ENCODE measurements at places on chromosomes 1 and 21.
A peak's percentile ranks its signal among the peaks of the same experiment; 100 is the strongest.

DNA sequence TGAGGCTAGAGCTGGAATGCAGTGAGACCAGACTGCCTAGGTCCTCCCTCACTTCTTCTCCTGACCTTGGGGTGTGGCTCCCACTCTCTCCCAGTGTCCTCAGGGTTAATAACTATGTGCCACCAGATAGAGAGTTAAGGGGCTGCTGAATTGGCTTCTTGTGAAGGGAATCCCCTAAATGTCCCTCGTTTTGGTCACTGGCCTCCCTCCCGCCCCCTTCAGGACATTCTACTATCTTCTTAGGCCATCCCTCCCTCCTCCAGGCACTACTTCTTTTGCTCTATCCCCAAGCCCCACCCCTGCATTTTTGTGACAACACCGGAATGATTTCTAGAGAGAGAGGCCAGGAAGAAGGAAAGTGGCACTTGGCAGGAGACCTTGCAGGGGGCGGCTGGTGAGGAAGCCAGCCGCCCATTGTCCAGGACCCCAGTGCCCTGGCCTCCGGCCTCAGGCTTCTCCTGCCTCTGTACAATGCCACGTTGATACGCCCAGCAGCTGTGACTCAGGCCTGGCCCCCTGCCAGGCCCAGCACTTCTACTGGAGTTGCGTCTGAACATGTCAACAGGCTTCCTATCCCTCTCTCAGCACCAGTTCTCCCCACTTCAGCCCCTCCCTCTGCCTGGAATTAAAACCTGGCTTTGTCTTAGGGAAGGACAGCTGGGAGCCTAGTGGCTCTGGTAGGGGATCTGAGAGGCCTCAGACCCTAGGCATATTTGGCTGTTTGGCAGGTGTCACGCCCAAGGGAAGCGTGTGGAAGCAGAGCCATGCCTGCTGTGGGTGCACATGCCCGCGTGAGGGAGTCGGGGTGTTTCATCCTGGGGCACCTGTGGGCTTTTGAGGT is 9.1 kb downstream of the LMNA start:
- no peak for DNase-seq

DNA sequence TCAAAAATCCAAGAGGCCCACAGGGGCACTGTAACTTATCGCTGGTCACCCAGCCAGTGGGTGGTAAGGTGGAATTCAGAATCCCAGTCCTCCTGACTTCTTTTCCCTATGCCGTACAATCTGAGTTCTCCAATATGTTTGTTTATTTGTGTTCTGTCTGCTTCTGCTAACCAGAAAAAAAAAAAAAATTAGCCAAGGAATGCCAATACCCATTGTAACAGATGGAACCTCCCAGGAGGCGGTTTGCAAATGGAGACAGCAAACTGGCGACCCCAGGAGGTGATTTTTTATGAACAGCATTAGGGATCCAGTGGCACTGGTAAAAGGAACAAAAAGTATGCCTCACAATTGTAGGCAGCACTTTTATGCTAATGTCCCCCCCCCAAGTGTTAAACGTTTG is 189.0 kb upstream of the FGGY start:
- DNase-seq = no peak

GRCh38 chr1:61277121-61277690 is 194.8 kb downstream of the NFIA start:
- no peak for DNase-seq

DNA sequence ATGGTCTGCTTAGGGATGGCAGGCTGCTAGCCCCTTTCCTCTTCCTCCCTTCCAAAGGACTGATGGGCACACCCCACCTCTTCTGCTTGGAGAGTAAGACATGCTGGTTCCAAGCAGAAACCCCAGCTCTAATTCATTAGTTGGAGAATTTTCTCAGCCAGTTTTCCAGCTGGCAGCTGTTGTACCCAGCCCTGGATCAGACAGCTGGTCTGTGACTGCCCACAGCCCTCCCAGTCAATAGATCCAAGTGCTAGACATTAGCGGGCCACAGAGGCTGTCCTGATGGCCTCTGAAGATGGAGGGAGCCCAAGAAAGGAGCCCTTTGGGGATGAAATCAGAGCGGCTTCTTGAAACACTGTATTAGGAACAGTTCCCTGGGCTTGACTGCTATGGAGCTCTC is 35.8 kb downstream of the ACOT11 start:
- no peak for DNase-seq

DNA sequence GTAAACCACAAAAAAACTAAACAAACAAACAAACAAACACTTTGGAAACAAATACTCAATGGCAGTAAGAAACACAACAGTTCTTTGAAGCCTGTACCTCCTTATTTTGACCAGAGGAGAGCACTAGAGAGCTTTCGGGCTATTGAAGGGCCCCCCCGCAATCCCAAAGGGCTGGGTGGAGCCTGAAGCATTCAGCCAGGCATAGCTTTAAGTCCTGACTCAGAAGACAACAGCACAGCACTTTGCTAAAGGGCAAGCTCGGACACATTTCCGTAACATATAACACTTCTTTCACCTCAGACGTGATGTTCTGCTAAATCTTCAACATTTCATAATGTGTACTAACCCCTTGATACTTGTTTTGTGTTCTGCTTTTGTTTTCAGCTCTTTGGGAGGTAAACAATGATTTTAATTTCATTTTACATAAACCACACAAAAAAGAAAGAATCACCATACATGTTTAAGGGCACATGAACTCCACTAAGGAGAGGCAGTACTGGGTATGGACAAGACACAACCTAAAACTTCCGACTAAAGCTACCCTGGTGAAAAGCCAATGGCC is 9.7 kb upstream of the SHCBP1L start:
- DNase-seq = peak; percentile 17

GRCh38 chr21:35046880-35047229 is 2.2 kb downstream of the RUNX1 start:
- no peak for DNase-seq

DNA sequence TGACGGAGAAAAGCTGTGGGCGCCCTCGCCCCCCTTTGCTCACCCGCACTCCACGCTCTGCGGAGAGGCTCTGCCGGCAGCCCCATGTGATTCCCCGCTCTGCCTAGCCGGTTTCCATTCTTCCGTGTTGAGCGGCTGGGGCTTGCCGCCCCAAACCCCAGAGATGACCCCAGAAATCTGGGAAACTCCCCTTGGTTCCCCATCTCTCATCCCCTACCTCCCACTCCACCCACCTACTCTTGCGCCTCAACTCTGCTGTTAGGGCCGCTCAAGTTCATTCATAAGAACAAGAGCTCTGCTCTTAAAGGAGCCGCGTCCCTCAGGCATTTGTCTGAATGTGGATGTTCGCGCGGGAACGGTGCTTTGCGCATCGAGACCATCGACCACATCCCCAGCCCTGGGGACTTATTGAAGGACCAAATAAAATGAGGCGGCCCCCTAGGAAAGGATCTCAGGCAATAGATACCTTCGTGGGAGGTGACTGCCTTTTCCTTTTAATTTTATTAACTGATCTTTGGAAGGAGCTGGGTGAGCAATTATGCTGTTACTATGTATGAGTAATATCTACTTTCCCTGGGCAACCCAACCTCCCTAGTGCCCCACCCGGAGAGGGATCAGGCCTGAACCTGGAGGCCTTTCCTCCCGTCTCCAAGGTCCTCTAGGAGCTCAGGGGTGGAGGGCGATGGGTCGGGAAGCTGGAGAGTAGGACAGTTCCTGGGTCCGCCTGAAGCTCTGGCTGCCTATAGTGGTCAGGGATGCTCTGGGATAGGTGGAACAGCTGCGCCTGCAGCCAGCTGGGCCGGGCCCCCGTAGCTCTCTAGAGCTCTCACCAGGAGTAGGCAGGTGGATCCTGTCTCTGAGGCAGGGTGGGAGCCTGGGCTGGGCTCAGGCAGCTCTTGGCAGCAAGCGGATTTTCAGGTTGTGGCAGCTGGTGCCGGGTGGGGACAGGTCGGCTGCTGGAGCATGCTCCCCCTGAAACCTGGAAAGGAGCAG is 898 bp downstream of the MFSD2A start:
- DNase-seq = peak; percentile 28

All from activated CD4-positive, alpha-beta T cell treated with anti-CD3 and anti-CD28 coated beads, Interleukin-2, amount 50 U/mL, for 24 hours (primary cell).